KG1 (cell line): ENCODE measurements at places on chromosomes 16 and 17.
A peak's percentile ranks its signal among the peaks of the same experiment; 100 is the strongest.

DNA sequence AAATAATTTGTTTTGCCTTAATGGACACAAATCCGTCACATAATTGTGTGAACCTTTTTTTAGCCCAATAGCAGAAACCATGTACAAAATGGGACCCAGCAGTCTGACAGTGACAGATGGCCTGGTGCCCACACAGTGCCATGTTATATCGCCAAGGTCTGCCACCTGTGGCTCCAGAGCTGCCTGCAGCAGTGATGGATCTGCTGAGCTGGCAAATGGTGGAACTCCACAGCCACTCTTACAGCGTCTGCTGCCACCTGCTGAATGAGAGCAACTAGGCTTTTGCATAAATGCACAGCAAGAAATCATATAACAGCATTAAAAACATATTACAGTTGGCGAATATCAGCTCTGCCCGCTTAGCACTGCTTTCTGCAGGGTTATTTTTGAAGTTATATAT is 59.4 kb downstream of the NUP93 start:
- DNase-seq = no peak

- DNase-seq = no peak
These were observed 4.2 kb downstream of the C16orf90 start for GRCh38 chr16:3490911-3491629.

DNA sequence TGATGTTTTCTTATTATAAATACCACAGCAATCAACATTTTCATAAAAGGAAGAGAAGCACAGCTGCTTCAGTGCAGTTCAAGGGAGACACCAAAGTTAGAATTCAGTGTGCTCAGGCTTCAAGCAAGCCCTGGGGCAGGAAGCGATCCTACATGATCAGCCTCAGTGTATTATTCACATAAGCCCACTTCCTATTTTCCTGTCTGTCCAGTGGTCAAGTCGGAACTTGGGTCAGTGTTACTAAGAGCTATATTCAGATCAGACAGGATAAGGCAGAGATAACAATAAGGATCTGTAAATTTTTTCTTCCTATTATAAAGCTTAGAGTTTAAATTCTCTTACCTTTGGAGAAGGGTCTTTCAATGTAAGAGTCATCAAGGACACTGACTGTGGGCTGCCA is 12.9 kb downstream of the HEATR6 start:
- no peak for DNase-seq

DNA sequence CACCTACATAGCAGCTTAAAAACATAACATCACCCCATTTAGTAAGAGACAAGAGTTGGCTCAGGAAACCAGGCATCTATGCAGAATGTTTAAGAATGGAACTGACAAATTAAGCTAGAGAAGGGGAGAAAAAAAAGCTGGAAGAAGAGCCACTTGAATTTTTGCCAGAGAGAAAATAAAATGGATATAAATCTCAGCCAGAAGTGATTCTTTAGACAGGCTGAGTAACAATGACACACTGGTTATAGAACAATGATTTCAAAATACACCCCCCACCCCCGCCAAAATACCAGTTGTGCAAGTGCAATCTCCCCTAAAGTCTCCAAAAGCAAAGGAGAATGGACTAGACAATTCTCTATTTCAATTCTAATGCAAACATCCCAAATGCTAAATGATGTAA is 22.4 kb downstream of the LSM12 start:
- no peak for DNase-seq

GRCh38 chr17:81473019-81473418 is 39.6 kb downstream of the ACTG1 start:
- no peak for DNase-seq

GRCh38 chr16:4323071-4323844 is 7.4 kb downstream of the GLIS2 start:
- no peak for DNase-seq

- DNase-seq = no peak
These were observed 585.5 kb upstream of the SOX9 start for GRCh38 chr17:71535321-71535720.

DNA sequence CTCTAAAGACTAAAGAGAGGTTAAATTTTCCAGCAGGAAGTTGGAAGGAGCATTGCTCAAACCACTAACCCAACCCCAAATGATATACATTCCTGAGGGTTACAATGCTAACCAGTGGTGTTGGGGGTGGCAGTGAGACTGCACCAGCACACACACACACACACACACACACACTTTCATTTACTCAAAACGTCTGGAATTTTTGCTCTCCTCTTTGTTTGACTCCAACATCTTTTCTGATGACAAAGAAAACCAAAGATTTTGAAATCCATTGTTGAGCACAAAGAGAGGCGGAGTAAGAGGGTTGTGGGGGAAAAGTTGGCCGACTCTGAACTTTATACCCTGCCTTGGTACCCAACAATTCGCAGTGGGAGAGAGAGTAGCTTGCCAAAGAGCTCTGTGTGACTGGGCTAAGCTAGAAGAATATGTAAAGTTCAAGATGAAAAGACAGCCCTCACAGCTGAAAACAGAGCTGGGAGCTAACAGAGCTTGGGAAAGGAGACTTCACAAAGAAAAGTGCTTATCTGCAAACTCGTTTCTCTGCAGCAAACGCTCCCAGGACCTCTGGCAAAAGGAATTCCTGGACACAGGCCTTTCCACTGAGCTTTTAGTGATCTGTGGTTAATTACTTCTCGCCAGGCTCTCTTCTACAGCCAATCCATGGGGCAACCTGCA is 426.0 kb upstream of the CDH11 start:
- no peak for DNase-seq

DNA sequence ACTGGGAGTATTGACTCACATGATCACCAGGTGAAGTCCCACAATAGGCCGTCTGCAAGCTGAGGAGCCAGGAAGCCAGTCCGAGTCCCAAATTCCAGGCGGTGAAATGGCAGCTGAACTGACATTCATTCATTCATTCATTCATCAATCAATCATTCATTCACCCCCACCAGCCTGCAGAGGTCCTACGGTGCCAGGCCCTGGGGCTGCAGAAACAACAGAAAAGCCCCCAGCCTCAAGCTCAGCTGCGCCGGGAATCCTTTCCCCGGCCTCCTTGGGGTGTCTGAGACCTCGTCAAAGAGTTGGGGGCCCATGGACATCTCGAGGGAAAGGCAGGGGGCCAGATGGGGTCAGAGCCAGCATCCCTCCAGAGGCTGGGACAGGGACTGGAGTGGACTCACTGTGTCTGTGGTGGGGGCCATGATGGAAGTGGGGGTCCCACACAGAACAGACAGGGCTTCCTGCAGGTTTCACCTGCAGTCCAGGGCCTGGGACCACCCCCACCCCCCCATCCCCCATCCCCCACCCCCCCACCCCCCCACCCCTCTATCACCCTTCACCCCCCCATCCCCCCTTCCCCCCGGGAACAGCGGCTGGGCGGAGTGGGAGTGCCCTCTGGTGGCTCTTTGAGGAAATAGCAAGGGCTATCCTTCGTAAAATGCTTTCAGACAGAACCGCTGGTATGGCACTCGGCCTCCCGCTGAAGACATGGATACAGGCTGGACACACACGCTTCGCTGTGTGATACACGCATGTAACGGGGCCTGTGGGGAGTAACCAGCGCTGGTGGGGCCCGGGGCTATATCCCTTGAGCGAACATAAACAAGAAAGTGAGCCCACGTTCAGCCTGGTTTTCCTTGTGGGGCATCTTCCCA is 8.5 kb upstream of the ZC3H18 start:
- no peak for DNase-seq

GRCh38 chr17:83072600-83073358 is 6.6 kb upstream of the METRNL start:
- DNase-seq = no peak

DNA sequence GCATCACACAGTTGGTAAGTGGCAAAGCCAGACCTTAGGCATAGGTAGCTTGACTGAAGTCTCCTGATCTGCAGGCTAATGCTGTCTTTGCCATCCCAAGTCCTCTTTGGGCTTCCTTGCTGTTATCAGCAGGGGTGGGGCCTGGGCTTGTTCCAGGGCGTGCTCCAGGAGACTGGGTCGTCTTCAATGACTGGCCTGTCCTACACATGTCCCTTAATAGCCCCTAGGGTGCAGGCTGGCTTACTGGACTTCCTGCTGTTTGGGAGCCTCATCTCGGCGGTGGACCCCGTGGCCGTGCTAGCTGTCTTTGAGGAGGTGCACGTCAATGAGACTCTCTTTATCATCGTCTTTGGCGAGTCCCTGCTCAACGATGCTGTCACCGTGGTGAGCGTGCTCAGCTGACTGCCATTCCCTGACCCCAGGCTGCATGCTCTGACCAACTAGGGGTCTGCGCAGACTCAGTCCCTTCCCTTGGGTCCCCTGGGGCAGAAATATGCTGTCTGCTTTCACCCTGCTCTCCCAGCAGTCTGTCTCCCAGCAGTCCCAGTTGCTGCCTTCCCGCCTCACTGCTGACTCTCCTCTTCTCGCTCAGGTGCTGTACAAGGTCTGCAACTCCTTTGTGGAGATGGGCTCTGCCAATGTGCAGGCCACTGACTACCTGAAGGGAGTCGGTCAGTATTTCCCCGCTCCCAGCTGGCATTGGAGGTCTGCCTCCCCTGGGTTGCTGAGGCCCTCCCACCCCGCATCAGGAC is 6.2 kb downstream of the SLC9A5 start:
- no peak for DNase-seq

GRCh38 chr17:31413874-31414549 is 22.5 kb downstream of the RAB11FIP4 start:
- DNase-seq = no peak

GRCh38 chr17:77325577-77326075 is 184.9 kb downstream of the SEC14L1 start:
- DNase-seq = no peak

DNA sequence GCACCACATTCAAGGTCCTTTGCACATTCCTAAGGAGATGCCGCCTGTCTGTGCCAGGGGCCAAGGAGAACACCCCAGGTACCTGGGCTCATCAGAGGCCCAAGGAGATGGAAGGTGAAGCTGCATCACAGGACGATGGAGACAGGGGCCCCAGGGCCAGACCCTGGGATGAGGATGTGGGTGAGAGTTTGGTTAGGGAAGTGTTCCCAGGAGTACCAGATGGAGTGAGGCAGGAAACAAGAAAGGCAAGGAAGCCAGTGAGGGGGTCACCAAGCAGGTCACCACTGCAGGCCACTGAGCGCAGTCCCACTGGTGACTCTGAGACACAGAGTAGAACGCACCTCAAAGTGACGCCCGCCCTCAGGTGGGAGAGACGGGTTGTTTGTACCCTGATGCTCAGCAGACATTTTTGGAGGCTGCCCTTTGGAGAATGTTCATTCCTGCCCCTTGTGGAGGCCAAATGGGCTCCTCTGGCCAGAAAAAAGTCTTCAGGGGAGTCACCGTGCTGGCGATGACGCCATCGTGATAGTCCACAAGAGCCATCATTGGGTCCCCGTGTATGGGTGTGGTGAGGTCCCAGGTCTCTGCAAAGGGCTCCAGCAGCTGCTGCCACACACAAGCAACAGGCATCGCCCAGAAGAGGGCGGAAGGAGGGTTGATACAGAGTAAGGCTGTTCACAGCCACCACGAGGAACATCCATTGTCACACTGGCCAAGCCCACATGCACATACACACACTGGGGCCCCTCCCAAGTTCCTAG is 57.5 kb downstream of the BEAN1 start:
- DNase-seq = no peak

DNA sequence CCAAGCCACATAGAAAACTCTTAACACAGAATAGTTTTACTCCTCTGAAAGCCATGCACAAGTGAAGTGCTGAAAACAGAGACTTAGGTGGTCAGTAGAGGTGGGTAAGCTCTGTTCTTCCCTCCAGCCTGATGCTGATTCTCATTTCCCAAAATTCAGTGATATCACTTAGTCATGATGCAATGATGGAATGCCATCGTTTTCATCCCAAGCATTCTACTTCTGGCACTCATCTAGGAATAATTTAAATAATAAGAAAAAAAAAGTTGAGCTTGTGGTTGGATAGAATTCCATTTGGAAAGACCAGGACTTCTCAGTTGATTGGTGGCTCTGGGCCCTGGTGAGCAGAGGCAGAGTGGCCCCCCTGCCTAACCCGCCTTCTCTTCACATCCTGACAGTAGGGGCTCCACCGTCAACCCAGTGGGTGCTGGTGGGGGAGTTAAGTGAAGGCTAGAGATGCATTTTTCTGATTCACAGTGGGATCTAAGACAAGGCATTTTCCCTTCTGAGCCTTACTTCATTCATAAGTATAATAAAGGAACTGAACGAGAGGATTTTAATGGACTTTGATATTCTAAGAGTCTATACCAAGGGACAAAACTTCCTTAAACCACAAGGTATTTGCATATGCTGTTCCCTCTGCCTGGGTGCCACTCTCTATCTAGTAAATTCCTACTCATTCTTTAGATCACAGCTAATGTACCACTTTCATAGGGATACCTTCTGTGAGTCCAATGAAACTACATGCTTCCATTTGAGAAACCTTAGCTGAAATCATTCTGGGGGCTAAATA is 310.3 kb upstream of the DYNLRB2 start:
- no peak for DNase-seq

GRCh38 chr17:44203731-44204440 is 4.2 kb upstream of the ATXN7L3 start:
- peak; percentile 54 for DNase-seq

DNA sequence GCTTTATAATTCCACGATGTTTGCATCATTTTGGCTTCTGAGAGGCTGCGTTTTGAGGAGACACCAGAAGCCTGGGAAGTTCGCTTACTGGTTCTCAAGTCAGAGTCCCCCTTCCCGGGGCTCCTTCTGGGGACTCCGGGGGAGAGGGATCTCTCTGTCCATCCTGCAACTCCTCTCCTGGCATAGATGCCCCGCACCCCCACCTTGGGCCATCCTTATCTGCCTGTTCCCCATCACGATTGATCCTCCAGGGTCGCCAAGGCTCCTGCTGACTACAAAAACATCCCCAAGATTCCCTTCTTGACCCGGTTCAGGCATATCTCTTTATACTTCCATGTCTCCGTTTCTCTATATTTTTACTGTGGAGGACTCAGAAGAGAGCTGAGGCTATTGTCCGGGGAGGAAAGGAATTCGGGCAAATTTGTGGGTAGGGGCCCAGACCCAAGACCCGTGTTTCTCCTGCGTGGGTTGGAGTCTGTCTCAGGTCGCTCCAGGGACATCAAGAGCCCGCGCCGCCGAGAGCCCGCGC is 18.4 kb upstream of the HOXB13 start:
- DNase-seq = no peak

GRCh38 chr17:79936641-79937381 is 97.6 kb upstream of the CBX4 start:
- no peak for DNase-seq

GRCh38 chr17:70961341-70961740 is 792.0 kb downstream of the KCNJ2 start:
- DNase-seq = no peak

DNA sequence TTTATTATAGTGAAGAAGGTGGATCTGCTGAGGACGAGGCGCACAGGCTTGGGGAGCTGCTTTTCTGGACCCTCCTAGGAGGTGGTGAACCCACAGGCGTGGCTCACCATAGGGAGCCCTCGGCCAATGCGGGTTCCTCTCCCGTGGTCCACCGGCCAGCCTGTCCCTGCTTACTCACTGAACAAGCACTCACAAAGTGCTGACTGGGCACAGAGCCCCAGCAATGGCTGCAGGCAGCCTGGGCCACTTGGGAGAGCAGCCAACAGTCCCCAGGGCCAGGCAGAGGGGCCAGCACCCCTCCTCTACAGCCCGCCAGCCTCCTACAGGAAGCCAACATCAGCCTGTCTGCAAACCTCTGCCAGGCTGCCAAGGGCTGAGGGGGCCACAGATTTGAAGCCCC is 19.1 kb upstream of the NCBP3 start:
- DNase-seq = no peak

- no peak for DNase-seq
These were observed 46.1 kb downstream of the CYTH1 start for GRCh38 chr17:78735832-78736525.

- no peak for DNase-seq
These were observed 28.7 kb downstream of the NACA2 start for GRCh38 chr17:61562287-61562686.
